ENCODE measurements at places on chromosomes 16 and 17.

DNA sequence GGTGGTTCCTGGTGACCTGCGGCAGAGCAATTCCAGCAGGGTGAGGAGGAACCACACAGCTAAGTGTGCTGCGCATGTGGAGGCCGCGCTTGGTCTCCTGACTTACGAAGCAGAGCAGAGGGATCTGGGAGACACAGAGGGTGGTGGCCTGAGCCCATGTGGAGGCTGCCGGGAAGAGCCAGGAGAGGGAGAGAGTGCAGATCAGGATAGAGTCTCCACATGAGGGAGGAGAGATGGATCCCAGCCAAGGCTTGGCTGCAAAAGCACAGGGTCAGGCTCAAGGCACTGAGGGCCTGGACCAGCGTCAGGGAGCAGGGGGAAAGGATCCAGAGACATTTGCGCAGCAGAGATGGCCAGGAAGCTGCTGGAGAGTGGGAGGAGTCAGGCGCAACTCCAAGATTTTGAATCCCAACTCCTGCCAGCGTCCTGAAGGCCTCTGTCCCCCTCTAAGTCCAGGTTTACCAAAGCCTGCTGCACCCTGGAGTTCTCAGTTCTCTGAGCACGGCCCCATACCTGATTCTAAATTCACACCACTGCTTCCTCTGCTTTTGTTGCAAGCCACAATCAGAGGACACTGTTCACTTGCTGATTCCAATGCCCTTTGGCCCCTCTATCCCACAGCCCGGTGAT lies 11.3 kb upstream of the MLLT6 start:
- peak; percentile 85 for DNase-seq

DNA sequence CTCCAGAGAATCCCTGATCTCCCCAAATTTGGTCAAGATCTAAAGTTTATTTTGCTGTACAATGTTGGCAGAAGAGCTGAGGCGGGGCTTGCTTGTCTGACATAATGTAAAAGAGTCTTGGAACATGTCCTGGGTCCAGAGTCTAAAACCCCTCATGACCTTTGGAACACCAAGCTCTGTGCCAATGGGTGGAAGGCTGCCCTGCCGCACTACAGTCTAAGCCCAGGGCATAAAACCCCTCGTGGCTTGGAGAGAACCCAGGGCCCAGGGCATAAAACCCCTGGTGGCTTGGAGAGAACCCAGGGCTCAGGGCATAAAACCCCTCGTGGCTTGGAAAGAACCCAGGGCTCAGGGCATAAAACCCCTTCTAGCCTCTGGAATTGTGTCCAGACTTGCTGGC lies 36.7 kb downstream of the CCDC57 start:
- no peak for DNase-seq

DNA sequence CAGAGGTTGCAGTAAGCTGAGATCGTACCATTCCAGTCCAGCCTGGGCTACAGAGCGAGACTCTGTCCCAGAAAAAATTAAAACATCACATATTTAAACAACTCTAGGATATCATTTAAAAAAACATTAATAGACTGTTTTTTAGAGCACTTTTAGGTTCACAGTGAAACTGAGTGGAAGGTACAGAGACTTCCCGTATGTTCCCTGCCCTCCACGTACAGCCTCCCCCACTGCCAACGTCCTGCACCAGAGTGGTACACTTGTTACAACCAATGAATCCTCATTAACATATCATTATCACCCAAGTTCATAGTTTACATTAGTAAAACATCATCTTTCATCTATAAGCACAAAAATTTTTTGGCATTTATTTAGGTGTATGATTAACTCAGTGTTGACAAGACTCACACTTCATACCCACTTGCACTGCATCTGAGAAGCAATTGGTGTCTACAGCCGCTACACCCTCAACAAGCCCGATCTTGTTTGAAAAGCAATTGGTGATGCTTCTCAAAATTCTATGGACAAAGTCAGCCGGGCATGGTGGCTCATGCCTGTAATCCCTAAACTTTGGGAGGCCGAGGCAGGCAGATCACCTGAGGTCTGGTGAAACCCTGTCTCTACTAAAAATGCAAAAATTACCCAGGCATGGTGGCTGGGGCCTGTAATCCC lies 39.9 kb upstream of the STH start:
- DNase-seq: no peak

GRCh38 chr17:38867179-38867967 lies 2.5 kb upstream of the LASP1 start:
- DNase-seq: peak; percentile 79

DNA sequence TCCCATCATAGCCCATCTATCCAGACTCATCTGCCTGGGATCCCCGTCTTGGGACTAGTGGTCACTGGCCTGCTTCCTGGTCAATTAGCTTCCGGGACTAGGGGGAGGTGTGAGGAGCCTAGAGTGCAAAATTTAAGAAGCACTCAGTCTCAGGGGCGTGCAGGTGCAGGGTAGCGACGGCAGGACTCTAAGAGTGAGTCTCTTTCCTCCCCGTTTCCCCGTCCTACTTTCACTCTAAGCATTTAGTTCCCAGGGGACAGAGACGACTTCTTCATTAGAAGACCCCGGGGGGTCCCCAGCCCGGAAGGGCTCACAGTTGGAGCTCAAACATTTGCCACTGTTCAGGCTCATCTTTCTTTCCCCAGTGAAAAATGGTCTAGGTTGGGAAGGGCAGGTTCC lies 677 bp upstream of the ZNHIT3 start:
- no peak for DNase-seq

DNA sequence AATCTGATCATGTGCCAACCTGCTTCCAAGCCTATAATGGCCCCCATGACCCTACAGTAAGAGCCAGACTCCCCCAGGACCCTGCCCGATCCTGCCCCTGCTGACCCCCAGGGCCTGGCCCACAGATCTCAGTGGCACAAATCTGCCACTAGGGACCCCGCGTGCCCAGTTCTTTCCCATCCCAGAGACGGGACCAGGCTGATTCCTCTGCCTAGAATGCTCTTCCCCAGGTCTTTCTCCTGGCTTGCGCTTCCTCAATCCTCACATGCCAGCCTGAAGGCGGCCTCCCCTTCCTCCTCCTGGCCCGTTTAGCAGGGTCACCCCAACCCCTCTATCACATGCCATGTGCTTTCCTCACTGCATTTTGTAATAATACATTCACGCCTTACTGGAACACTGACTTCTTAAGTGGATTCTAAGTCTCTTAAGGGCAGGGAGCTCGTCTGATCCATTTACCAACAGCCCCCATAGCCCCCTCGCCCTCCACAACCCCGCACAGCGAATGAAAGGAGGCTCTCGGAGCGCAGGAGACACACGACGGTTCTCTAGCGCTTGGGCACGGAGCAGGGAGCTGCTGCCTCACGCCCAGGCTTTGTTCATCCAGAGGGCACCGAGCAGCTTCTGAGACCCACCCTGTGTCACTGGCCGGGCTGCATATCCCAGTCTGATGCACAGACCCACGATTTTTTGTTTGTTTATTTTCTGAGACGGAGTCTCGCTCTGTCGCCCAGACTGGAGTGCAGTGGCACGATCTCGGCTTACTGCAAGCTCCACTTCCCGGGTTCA lies 1.2 kb downstream of the TRIM65 start:
- peak; percentile 15 for DNase-seq

DNA sequence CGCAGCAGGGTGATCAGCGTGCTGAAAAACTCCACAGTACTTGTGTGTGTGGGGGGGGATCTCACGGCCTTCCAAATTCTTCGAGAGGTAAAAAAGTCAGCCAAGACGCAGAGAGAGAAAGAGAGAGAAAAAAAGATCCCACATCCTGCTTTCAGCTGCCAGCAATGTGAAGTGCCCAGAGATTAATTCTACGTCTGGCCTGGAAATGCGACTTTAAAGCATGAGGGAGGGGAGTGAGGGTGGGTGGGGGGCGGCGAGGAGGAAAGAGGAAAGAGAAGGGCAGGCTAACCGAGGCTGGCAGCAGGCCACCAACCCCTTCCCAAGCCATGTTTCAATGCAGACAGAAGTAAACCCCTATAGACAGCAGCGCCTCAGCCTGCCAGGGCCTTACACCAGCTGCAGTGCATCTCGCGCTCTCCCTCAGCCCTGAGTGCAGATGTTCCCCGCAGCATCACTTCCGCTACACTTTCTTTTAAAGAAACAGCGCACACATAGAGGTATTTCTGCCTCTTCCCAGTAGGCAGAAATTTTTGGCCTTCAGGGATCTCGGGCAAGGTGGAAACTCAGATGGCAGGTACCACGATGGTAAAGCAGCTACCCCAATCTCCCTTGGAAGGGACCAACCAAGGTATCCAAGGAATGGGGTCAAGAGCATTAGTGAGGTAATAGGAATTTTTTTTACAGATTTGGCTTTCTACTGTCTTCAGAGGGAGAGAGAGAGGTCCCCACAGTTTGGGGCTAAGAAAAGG lies 87.8 kb downstream of the SMG6 start:
- peak; percentile 96 for DNase-seq

GRCh38 chr17:6040504-6040903 lies 29.7 kb upstream of the WSCD1 start:
- no peak for DNase-seq

GRCh38 chr17:64520359-64520758 lies 13.6 kb downstream of the CEP95 start:
- no peak for DNase-seq

GRCh38 chr16:8963010-8963820 lies 491 bp downstream of the USP7 start:
- peak; percentile 22 for DNase-seq

DNA sequence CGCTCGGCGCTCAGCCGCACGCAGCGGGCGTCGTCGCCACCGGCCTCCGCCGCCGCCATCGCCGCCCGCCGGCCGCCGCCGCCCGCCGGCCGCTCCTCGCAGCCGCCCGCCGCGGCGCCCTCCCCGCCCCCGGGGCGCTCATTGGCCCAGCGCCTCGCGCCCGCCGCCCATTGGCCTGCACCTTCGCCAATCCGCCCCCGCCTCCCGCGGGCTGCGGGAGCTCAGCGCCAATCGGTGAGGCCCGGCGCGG lies at the start of gene PGP:
TSS of gene PGP (minus strand) at position 122 of the 250 bp plus-strand sequence. CDS start at position 59, 63 bp downstream.
- no peak for DNase-seq

- DNase-seq: peak; percentile 31
Observed at GRCh38 chr17:65008882-65009281, 47.7 kb downstream of the GNA13 start.

- no peak for DNase-seq
Observed at GRCh38 chr17:1568950-1569810, 6.6 kb upstream of the PITPNA start.

GRCh38 chr16:19127205-19127604 lies 13.4 kb downstream of the ITPRIPL2 start:
- DNase-seq: no peak

DNA sequence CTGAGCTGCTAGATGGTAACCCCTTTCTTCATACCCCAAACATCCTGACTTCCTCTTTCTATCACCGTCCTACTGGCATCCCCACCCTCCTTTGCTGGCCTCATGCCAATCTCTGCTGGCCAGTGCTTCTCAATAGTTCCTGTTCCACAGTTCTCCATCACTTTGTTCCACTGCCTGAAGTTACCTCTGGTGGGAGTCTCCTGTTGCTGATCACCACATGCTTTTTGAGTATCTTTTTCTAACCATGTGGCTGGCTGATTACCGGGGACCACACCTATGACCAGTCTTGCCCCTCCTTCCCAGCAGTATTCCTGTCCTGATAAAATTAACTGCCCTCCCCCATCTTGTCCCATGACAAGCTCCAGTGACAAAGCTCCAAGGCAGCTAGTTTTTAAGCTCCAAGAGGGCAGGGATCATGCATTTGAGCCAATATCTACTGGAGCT lies 380.4 kb upstream of the CCL2 start:
- no peak for DNase-seq

- peak; percentile 33 for DNase-seq
Observed at GRCh38 chr16:14286368-14287230, 215.5 kb downstream of the MRTFB start.

DNA sequence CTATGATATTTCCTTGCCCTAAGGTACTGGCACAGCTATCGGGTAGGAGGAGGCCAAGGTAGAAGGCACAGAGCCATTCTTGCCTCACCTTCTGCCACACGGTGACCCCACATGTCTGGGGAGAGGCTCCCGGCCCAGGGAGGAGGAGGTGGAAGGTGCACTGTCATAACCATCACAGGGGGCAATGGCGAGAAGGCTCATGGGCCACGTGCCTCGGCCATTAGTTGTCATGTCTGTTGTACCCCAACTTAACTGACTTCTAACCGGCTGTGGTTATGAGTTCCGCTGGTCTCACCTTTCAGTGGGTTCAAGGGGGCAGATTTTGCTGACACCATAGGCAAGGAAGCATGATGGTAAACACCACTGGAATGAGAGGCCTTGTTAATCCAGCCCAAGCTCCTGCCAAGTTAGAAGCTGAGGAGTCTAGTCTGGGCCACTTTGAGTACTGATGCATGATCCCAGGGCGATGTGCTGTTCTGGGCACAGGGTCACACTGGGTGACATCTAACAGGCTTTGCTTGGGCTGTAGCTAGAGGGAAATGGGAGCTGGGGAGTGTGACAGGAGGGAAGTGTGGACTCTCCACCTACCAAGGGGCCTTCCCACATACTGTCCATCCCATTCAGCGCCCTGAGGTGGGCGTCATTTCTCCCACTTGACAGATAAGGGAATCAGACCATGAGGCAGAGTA lies 39.6 kb downstream of the HLF start:
- no peak for DNase-seq

DNA sequence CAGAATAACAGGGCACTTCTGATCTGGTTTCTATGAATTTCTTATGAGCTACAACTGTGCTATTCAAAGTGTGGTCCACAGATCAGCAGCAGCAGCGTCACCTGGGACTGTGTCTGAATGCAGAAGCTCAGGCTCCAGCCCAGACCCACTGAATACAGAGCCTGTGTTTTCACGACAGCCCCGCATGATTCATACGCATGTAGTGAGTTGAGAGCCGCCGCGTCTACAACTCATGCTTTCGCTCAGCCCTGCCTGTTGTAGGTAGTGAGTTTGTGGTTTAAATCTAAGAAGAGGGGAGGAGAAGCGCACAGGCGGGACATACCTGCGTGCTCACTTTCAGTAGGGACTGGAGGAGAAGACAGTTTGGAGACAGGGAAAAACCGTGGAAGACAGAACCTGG lies 28.5 kb upstream of the ELAC2 start:
- DNase-seq: no peak

DNA sequence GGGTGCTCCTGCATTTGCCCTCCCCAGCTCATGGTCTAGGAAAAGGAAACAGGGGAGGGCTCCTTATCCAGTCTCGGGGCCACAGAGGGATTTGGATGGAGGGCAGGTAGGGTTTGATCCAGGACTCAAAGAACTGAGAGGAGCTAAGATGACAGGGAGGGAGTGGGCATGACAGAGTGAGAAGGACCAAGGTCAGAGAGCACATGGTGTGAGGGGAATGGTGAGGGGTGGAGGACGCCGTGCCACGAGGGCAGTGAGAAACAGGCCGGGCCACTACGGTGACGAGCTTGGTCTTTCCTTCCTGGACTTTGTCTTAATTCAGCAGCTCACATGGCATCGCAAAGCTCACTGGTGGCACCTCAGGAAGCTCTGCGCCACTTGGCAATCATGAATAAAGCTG lies 35.2 kb downstream of the IRF8 start:
- no peak for DNase-seq

- peak; percentile 77 for DNase-seq
Observed at GRCh38 chr17:7557775-7558543, 591 bp upstream of the TNFSF13 start.

- peak; percentile 52 for DNase-seq
Observed at GRCh38 chr17:56653877-56654276, 60.4 kb downstream of the NOG start.

GRCh38 chr17:37781451-37781850 lies 36.6 kb upstream of the HNF1B start:
- DNase-seq: peak; percentile 43
